ENCODE measurements at places on chromosomes 5 and 9.

DNA sequence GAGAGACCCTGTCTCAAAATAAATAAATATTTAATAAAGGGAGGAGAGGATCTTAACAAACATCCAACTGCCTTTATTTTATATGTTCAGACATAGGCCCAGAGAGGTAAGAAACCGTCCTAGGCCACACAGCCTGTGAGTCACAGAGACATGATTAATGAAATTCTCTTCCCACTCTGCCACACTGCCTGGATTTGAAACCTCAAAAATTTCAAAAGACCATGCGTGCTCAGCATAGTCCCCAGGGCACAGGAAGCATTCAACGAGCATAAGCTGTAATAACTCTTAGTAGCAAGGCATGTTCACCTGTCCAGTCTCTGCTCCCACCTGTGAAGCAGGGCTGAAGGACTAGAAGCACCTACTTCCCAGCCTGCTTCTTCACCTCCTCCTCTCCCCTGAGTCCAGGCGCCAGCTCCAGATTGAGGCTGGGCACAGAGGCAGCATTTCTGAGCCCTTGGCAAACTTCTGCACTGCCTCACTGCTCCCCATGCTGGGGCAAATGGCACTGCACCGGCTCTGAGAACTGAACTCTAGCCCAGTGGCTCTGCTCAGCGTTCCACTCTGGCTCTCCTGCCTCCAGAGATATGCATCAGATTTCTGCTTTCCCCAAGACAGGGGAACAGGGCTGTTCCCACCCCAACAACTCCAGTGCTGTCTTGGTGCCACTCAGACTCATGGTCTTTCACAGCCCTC is 1.1 kb downstream of the FAT2 start:
- no peak for DNase-seq
- no peaks in the 10 kb centered on the region for H3K4me1 ChIP-seq
- H3K4me3 ChIP-seq = no peak overlapping the region
- H3K27ac ChIP-seq = no peak overlapping the region

DNA sequence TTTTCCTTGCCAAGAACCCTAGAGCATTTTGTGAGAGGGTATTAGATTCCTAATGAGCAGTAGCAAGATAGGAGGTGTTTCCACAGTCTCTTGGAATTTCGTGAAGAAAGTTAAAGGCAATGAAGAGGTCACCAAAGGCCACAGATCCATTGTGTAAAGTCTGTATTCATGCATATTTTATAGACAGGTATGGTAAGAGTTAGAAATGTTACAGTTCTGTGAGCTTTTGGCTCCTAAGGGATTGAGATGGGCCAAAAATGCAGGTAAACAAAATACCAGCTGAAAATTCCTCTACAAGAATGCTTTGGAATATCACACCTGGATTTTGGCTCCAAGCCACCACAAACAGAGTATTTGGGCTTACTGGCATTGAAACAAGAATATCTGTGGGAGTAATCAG is 47.4 kb upstream of the FST start:
- no peaks in the 10 kb centered on the region for H3K27me3 ChIP-seq
- no peak for DNase-seq
- H3K36me3 ChIP-seq = no peaks in the 10 kb centered on the region
- H3K4me3 ChIP-seq = no peak overlapping the region

GRCh38 chr9:116377179-116377798 is 223.7 kb downstream of the PAPPA start:
- no peak overlapping the region for H3K27ac ChIP-seq
- DNase-seq = no peak
- no peaks in the 10 kb centered on the region for H3K27me3 ChIP-seq

DNA sequence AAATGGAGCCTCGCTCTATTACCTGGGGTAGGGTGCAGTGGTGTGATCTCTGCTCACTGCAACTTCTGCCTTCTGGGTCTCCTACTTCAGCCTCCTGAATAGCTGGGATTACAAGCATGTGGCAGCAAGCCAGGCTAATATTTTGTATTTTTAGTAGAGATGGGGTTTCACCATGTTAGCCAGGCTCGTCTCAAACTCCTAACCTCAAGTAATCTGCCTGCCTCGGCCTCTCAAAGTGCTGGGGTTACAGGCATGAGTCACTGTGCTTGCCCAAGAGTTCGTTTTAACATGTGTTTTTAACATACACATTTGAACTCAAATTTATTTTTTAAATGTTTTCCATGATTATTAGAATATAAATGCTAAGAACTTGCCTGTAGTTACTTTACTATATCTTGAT is 34.2 kb downstream of the MARCHF6 start:
- H3K27me3 ChIP-seq = no peaks in the 10 kb centered on the region
- peaks cover 22% of the 10 kb centered on the region for H3K36me3 ChIP-seq
- H3K4me1 ChIP-seq = no peaks in the 10 kb centered on the region
- H3K27ac ChIP-seq = no peak overlapping the region
- H3K4me3 ChIP-seq = no peak overlapping the region
- DNase-seq = no peak

DNA sequence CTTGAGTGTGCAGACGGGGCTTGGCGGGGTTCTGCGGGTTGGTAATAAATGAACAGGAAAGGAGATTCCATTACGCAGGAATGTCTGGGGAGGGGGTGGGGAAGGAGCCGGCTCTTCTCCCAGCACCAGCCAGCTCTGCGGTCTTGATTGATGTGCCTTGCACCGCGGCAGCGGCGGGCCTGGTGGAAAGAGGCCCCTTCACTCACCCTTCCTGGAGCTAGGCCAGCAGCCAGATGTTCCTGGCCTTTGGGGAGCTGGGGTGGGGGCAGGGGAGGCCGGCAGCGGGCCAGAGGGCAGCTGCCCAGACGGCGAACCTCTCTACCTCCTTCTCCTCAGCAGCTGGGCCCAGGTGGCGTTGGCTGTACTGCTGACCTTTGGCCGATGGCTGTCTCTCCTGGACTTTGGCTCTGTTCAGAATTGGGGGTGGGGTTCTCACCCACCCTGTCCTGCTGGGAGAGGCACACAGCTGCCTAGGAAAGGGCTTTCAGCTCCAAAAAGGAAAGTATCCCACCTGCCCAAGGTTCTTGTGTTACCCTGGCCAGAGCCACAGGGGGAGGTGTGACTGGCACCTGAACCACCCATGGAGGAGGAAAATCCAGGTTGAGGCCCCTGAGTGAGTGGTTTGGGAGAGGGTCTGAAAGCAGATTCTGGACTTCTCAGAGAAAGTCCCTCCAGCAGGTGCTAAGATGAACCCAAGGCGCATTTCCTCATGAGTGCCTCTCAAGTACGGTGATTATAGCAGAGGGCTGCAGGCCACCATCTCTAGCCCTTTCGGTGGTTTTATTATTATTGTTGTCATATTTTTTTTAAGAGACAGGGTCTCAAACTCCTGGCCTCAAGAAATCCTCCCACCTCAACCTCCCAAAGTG is 58.0 kb upstream of the SYNPO start:
- H3K27me3 ChIP-seq = peaks cover 6% of the 10 kb centered on the region
- DNase-seq = no peak
- H3K36me3 ChIP-seq = no peaks in the 10 kb centered on the region
- no peak overlapping the region for H3K4me3 ChIP-seq

DNA sequence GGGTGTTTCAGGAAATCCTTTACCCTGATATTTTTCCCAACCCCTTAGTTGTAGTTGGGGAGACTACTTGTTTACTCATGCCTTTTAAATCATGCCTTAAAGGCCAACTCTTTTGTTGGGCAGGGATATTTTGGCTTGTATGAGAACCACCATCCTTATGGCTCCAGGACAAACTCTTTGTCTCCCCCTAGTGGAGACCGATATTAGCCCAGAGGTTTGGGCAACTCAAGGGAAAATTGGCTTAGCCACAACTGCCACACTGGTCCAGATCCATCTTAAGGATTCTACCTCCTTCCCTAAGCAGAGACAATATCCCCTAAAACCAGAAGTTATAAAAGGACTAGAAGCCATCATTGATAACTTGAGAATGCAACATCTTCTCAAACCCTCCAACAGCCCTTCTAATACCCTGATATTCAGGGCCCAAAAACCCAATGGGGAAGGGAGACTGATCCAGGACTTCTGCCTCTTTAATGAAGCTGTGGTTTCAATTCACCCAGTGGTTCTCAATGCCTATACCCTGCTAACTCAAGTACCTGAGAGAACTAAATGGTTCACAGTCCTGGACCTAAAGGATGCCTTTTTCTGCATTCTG is 100.9 kb upstream of the HCN1 start:
- H3K36me3 ChIP-seq = no peaks in the 10 kb centered on the region
- H3K4me1 ChIP-seq = no peaks in the 10 kb centered on the region
- no peak for DNase-seq
- H3K27me3 ChIP-seq = no peaks in the 10 kb centered on the region
- no peak overlapping the region for H3K27ac ChIP-seq
- H3K4me3 ChIP-seq = no peak overlapping the region

Measured in immature natural killer cell (primary cell).